ENCODE measurements at places on chromosomes 7 and 10.

GRCh38 chr10:92156874-92157773, 133.8 kb downstream of the CPEB3 start:
- no peak for DNase-seq

GRCh38 chr10:102431452-102432124, 786 bp downstream of the CUEDC2 start:
- peak; percentile 28 for DNase-seq

GRCh38 chr7:142150356-142150755, 38.8 kb downstream of the MGAM2 start:
- no peak for DNase-seq

GRCh38 chr10:4046712-4047354, 261.8 kb upstream of the KLF6 start:
- DNase-seq, result no peak

GRCh38 chr7:2425749-2426148, 22.3 kb downstream of the CHST12 start:
- no peak for DNase-seq
